ENCODE measurements at places on chromosomes 5 and 9. TPM values are rescaled to one million over a fixed set of nuclear protein-coding genes. Genes with fewer than 3 reads are reported as not detected.

SHB gene
- total RNA-seq, result 10.4 TPM

HMCN2 gene
- total RNA-seq, result 0.15 TPM

BARHL1 gene
- total RNA-seq, result not detected

SLC6A18 gene
- not detected for total RNA-seq

KIF24 gene
- 2.6 TPM for total RNA-seq

NIM1K gene
- total RNA-seq, result not detected

RALGPS1 gene
- 1.6 TPM for total RNA-seq

GABRA6 gene
- total RNA-seq, result not detected

ECSCR gene
- total RNA-seq, result 312 TPM

SEMA6A gene
- 0.15 TPM for total RNA-seq

CRB2 gene
- not detected for total RNA-seq

COL27A1 gene
- total RNA-seq, result 6.7 TPM
